PC-3 (cell line): ENCODE measurements at places on chromosomes 13 and 19. TPM values are rescaled to one million over a fixed set of nuclear protein-coding genes. Genes with fewer than 3 reads are reported as not detected.

The CLDN10 gene
- total RNA-seq, result not detected in 2 replicates

GRCh38 chr13:66443926-66444325 lies 786.2 kb downstream of the PCDH9 start:
- no peaks in the 10 kb centered on the region for H3K4me1 ChIP-seq
- no peak for DNase-seq
- H3K27ac ChIP-seq, result no peak overlapping the region

DNA sequence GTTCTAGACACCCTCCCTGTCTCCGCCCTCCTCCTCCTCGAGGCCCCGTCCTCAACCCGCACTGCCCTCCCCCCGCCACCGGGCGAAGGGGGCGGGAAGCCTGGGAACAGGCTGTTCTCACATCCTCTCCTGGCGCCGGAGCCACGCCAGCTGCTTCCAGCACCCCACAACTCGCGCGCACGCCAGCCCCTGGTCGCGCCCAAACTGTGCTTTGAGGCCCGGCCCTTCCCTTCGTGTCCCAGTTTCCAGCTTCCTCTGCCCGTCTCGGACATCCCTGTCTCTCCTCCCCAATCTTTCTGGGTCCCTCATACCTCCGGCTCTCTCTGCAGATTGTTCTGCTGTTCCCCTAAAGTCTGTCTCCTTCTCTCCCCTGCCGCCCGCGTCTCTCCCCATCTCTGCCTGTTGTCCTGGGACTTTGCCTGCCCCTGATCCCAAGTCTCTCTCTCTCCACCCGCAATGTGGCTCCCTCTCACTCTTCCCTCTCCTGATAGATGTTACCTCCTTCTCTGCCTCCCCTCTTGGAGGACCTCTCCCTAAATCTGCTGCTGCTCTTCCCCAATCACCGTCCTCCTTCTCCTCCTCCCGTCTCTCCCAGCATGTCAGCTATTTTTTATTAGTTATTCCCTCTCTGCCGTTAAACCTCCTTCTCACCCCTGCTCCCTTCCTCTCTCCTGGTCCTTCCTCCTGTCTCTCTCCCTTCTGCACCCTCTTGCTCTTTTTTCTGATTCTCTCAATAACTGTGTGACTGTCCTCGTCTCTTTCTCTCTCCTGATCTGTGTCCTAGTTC lies 14.2 kb downstream of the DPF1 start:
- H3K4me3 ChIP-seq, result no peak overlapping the region
- H3K36me3 ChIP-seq, result no peaks in the 10 kb centered on the region
- DNase-seq, result no peak
- no peaks in the 10 kb centered on the region for H3K4me1 ChIP-seq
- no peak overlapping the region for H3K27ac ChIP-seq

- H3K36me3 ChIP-seq, result no peaks in the 10 kb centered on the region
- peak; percentile 88 for DNase-seq
- no peaks in the 10 kb centered on the region; the same call in 1 of the 2 replicates for H3K27me3 ChIP-seq
- H3K27ac ChIP-seq, result peak overlapping the region; percentile 41
Observed at GRCh38 chr13:110841846-110842245, 73.0 kb downstream of the ANKRD10 start.

The COMP gene
- total RNA-seq, result 0.04 TPM in 1 of 2 replicates, not detected in the other

DNA sequence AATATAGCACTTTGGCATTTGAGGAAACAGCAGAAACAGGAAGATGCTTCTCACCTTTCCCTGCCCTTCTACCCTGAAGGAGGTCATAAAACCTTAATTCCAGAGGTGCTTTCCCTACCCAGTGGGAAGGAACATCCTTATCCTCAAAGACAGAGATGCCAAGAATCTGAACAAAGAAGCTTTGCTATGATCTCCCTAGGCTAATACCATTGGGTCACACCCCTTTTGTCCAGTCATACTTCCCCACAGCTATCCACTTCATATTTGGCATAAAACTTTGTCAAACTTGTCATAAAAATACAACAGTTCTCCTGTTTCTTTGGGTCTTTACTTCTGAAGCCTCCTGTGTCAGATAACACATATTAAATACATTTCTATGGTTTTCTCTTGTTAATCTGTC lies 21.7 kb upstream of the RXFP2 start:
- no peaks in the 10 kb centered on the region for H3K4me1 ChIP-seq
- H3K27ac ChIP-seq, result no peak overlapping the region
- peaks cover 24% of the 10 kb centered on the region; the same call in 1 of the 2 replicates for H3K27me3 ChIP-seq
- no peak for DNase-seq
- no peaks in the 10 kb centered on the region for H3K36me3 ChIP-seq
- no peak overlapping the region for H3K4me3 ChIP-seq

DNA sequence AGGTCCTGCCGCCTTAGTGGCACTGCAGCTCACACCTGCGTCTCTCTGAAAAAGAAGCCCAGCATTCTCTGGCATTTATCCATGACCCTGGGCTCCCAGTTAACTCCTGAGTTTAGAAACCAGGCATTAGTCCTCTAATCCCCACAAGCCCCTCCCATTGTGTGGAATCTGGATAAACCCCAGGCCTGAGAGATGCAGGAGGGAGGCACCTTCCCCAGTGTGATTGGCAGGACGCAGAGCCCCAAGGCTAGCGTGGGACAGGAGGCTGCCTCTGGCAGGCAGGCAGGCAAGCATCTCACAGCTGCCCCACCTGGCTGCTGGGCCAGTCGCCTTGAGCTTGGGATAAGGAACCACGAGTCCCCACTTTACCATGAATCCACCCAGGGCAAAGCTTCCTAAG lies 11.0 kb upstream of the SERPINE3 start:
- H3K4me3 ChIP-seq, result no peak overlapping the region
- no peaks in the 10 kb centered on the region for H3K4me1 ChIP-seq
- no peak overlapping the region for H3K27ac ChIP-seq
- H3K36me3 ChIP-seq, result no peaks in the 10 kb centered on the region
- DNase-seq, result no peak
- no peaks in the 10 kb centered on the region for H3K27me3 ChIP-seq

DNA sequence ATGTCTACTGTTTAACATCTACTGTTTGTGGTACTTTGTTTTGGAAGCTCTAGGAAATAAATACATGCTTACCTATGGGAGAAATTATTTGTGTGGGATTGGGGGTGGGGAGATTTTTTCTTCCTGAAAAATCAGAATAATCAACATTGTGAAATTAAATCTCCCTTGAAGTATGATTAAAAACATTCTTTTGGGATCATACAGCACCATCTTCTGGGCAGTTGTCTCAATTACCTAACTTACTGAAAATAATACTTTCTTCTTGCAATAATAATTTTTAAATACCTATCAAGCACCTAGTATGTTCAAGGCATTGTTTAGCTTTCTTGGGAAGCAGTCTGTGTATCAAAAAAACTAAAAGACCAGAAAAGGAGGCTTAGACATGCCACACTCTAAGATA lies 576.5 kb upstream of the ARGLU1 start:
- H3K36me3 ChIP-seq, result no peaks in the 10 kb centered on the region
- H3K4me1 ChIP-seq, result no peaks in the 10 kb centered on the region
- H3K27me3 ChIP-seq, result peaks cover 15% of the 10 kb centered on the region
- no peak overlapping the region for H3K4me3 ChIP-seq
- H3K27ac ChIP-seq, result no peak overlapping the region

DNA sequence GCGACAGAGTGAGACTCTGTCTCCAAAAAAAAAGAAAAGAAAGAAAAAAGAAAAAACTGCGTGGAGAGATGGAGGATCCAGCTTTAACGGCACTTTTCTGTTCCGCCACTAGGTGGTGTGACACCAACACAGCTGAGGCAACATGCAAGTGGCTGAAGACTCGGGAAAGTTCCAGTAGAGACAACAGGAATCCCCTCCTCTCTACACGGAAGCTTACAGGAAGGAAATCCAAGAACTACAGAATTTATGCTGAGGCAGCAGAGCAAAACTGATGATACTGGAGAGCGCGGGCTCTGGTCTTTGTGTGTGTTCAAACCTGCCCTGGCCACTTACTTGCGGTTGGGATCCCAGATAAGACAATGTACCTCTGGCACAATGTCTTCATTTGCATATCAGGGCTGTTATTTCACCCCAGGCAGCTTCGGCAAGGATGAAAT lies 9.9 kb downstream of the RANBP3 start:
- H3K27me3 ChIP-seq, result no peaks in the 10 kb centered on the region
- H3K27ac ChIP-seq, result no peak overlapping the region
- peak; percentile 81 for DNase-seq

The HSD17B14 gene
- 15.0 and 15.4 TPM in 2 replicates for total RNA-seq

GRCh38 chr13:44819245-44819644 lies 170.0 kb downstream of the NUFIP1 start:
- DNase-seq, result peak; percentile 84
- peak overlapping the region; percentile 95 for H3K27ac ChIP-seq
- no peak overlapping the region for H3K4me3 ChIP-seq
- H3K4me1 ChIP-seq, result peaks cover 55% of the 10 kb centered on the region
- no peaks in the 10 kb centered on the region for H3K27me3 ChIP-seq

The C19orf33 gene
- total RNA-seq, result 169 and 212 TPM in 2 replicates

The LRRC63 gene
- 0.26 and 0.35 TPM in 2 replicates for total RNA-seq

The ZNF136 gene
- 7.9 and 8.7 TPM in 2 replicates for total RNA-seq

The CLIP3 gene
- 0.07 TPM in 1 of 2 replicates, not detected in the other for total RNA-seq

The WDR87 gene
- not detected in 2 replicates for total RNA-seq

GRCh38 chr19:7106711-7107657 lies 37.5 kb downstream of the ZNF557 start:
- no peak for DNase-seq
- H3K4me1 ChIP-seq, result no peaks in the 10 kb centered on the region
- H3K27me3 ChIP-seq, result no peaks in the 10 kb centered on the region; the same call in 1 of the 2 replicates
- H3K27ac ChIP-seq, result no peak overlapping the region

The CRB3 gene
- total RNA-seq, result 67.4 and 71.3 TPM in 2 replicates

GRCh38 chr19:42140125-42140754 lies 8.0 kb upstream of the POU2F2 start:
- no peaks in the 10 kb centered on the region for H3K4me1 ChIP-seq
- no peak overlapping the region for H3K4me3 ChIP-seq
- H3K36me3 ChIP-seq, result no peaks in the 10 kb centered on the region

DNA sequence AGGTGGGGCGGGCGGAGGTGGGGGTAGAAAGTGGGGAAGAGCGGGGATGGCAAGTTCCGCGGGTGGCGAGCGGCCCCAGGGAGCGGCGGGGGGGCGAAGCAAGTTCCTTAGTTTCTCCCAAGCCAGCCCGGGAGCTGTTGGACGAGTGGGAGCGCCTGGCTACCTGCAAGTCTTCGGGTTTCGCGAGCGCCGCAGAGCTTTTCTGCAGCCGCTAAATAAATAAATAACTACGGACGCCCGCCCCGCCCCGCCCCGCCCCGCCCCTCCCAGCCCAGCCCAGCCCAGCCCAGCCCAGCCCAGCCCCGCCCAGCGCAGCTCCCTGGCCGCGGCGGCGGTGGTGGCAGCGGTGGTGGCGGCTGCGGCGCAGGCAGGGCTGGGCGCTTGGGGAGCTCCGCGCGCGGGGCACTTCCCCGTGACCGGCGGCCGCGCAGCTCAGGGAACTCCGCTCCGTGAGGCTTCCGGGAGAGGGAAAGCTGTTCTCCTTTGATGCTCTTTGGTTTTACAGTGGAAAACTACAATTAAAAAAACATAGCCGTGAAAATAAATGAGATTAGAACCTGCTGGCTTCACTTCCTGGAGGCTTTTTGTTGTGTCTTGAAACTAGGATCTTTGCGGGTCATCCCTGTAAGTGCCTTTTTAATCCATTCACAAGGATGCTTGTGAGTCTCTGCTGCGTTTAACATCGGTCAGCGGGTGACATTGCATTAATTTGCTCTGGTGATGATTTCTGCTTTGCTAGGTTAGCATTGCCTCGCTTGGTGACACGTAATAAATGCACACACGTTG lies at the start of gene UBE2L5:
TSS of gene UBE2L5 (plus strand) at position 440 of the 786 bp plus-strand sequence. CDS start 5,498 bp downstream, outside the sequence.
- peak within 1 kb of the TSS; percentile 82 for H3K4me3 ChIP-seq
- peak within 1 kb of the TSS; percentile 42 for H3K27ac ChIP-seq
- H3K4me1 ChIP-seq, result peaks cover 16% of the 10 kb centered on the region
- H3K36me3 ChIP-seq, result no peaks in the 10 kb centered on the region

GRCh38 chr13:46374710-46375109 lies 12.3 kb downstream of the RUBCNL start:
- no peak overlapping the region for H3K27ac ChIP-seq
- no peak overlapping the region for H3K4me3 ChIP-seq
- no peaks in the 10 kb centered on the region for H3K36me3 ChIP-seq
- no peaks in the 10 kb centered on the region for H3K4me1 ChIP-seq
- peak; percentile 16 for DNase-seq
